Progenitor cell of endocrine pancreas (in vitro differentiated cells): ENCODE measurements at places on chromosomes 4 and X. TPM values are rescaled to one million over a fixed set of nuclear protein-coding genes. Genes with fewer than 3 reads are reported as not detected.

PLS3 gene
- 98.7 and 106 TPM in 2 replicates for total RNA-seq

SCARB2 gene
- total RNA-seq, result 92.2 and 98.3 TPM in 2 replicates

TMPRSS11F gene
- total RNA-seq, result not detected in 2 replicates

MAGEE2 gene
- total RNA-seq, result not detected in 2 replicates

GRCh38 chr4:76543378-76543777, 108.3 kb downstream of the SHROOM3 start:
- no peak for DNase-seq

- DNase-seq, result no peak
Observed at GRCh38 chr4:182604161-182604622, 313.0 kb downstream of the DCTD start.

DNA sequence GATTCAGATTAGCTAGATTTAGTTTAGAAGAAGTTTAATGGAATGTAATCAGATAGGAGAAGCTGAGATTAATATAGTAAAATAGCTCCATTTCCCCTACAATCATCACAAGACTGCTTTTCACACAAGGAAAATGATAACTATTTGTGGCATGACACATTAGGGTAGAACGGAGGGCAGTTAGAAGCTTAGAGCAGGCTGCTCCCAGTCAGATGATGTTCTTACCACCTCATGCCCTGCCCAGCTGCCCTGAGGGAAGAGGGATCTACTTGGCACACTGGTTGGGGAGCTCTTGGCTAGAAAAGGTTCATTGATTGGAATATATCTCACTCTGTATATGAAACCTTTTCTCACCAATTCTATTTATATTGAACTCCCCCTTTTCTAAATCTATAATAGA, 180.7 kb upstream of the IL15 start:
- DNase-seq, result no peak

DNA sequence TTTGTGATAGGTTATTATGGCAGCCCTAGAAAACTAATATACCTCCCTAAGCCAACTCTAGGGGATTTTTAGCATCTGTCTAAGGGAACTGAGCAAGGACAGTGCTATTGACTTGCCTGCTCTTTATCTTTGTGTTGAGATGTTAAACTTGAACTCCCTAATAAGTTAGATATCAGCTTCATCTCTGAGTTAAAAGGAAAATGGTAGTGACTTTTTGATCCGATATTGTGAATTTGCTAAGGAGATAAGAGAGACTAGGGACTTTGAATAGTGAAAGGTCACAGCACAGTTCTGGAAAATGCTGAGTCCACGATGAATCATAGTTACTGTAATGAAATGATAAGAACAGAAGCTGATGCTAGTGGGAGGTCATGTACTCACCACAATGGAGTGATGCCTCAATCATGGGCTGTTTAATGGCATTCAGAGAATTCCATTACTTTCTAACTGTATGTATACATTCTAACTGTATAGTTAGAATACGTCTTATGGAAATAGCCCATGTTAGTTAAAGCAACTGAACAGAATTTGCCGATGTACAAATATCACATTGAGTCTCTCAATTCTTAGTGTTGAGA, 147.2 kb downstream of the GLRA3 start:
- DNase-seq, result no peak

- DNase-seq, result no peak
Observed at GRCh38 chr4:12889054-12889453, 595.1 kb downstream of the RAB28 start.

GRCh38 chrX:29687687-29688086, 527.7 kb upstream of the MAGEB2 start:
- no peak for DNase-seq
